ENCODE measurements at places on chromosomes 2 and 18. TPM values are rescaled to one million over a fixed set of nuclear protein-coding genes. Genes with fewer than 3 reads are reported as not detected.

PTGR3 gene
- 20.8 TPM for total RNA-seq

PTPRM gene
- 44.8 TPM for total RNA-seq

C1QL2 gene
- not detected for total RNA-seq

AGAP1 gene
- 16.8 TPM for total RNA-seq

ALPG gene
- not detected for total RNA-seq

TXNDC2 gene
- not detected for total RNA-seq

SELENOI gene
- 36.6 TPM for total RNA-seq

LINC00305 gene
- not detected for total RNA-seq

ITGA4 gene
- 237 TPM for total RNA-seq

SP140 gene
- 67.2 TPM for total RNA-seq

LOXHD1 gene
- 0.30 TPM for total RNA-seq

UGT1A8 gene
- total RNA-seq = not detected

FAM124B gene
- total RNA-seq = 3.3 TPM

ADCYAP1 gene
- not detected for total RNA-seq

GRCh38 chr2:23859983-23860382, 66.9 kb downstream of the ATAD2B start:
- H3K27ac ChIP-seq = no peak overlapping the region
- H3K4me1 ChIP-seq = peaks cover 2% of the 10 kb centered on the region
- no peaks in the 10 kb centered on the region for H3K27me3 ChIP-seq
- peaks cover 7% of the 10 kb centered on the region for H3K36me3 ChIP-seq

DNA sequence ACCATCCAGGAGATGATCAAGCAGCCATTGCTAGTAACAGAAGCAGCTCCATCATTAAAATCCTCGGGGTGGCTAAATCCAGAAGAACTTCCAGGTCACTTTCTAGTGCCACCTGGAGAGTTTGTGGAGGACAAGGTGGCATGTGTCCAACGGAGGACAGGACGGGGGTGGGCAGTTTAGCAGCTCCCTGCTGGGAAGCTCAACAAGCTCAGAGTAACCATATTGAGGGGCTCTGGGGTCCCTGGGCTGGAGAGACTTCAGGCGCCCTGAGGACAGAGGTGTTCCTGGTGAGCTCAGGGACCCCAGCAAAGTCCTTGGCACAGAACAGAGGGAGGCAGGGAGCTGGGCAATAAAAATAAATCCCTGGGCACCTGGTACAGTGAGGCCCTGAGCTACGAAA, 140.0 kb upstream of the FHL2 start:
- DNase-seq = no peak
- H3K36me3 ChIP-seq = peaks cover 4% of the 10 kb centered on the region
- no peak overlapping the region for H3K27ac ChIP-seq
- peaks cover 2% of the 10 kb centered on the region for H3K4me1 ChIP-seq
- H3K27me3 ChIP-seq = peaks cover 36% of the 10 kb centered on the region

- H3K27ac ChIP-seq = no peak overlapping the region
- no peaks in the 10 kb centered on the region for H3K27me3 ChIP-seq
- H3K4me1 ChIP-seq = peaks cover 4% of the 10 kb centered on the region
- H3K36me3 ChIP-seq = no peaks in the 10 kb centered on the region
- DNase-seq = no peak
These were observed 33.7 kb upstream of the NPAS2 start for GRCh38 chr2:100786297-100786658.

DNA sequence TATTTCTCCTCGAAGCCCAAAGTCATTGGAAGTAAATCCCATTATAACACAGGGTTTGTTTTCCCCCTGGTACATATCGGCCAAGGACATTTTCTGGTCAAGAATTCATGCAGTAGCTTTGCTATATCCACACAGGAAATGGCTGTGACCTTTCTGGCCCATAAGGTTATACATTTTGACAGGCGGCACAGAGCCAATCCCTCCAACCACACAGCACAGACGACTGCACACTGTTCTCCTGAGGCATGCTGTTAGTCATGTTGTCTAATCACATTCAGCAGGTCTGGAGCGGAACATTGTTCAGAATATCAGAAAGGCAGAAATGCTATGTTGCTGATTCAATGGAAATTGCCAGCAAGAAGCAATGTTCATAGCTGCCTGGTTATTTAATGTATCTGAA, 742.3 kb upstream of the SLC8A1 start:
- no peak overlapping the region for H3K27ac ChIP-seq
- H3K36me3 ChIP-seq = no peaks in the 10 kb centered on the region
- no peak overlapping the region for H3K4me3 ChIP-seq
- H3K27me3 ChIP-seq = no peaks in the 10 kb centered on the region
- no peak for DNase-seq

DNA sequence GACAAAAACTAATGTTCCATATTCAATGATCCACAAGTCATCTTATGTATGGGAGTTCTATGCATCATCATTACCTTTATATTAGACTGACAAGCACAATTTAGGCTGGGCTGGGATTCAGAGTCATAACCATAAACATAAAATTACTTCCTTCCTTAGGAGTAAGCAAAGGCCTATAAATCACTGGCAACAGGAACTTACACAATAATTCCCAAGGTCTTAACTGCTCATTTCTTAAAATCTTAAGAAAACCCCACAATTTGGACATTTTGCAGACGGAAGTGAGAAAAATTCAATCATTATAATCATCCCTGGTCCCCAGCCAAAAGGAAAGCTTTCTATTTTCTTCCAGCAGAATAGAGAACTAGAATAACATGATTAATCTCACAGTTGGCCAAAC, 232.3 kb downstream of the DYM start:
- H3K4me1 ChIP-seq = peaks cover 23% of the 10 kb centered on the region
- peak overlapping the region; percentile 84 for H3K27ac ChIP-seq
- peaks cover 3% of the 10 kb centered on the region for H3K36me3 ChIP-seq
- no peaks in the 10 kb centered on the region for H3K27me3 ChIP-seq
- H3K4me3 ChIP-seq = peak overlapping the region; percentile 71
- DNase-seq = no peak

DNA sequence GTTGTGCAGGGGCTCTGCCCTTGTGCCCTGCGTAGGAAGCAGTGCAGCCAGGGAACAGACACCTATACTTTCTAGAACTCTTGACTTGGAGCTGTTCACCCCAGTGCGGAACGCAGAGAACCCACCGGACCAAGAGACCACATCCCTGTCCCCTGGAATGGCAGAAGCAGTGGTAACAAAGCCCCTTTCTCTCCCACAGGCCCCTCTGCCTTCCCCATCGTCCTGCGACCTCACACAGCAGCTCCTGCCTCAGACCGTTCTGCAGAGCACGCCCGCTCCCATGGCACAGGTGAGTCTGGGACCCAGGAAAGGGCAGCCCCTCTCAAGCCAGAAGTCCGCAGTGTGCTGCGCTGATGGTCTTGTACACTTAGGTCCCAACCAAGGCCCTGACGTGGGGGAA, 24.6 kb upstream of the RPL31 start:
- no peaks in the 10 kb centered on the region for H3K27me3 ChIP-seq
- no peaks in the 10 kb centered on the region for H3K36me3 ChIP-seq
- H3K27ac ChIP-seq = no peak overlapping the region
- peaks cover 2% of the 10 kb centered on the region for H3K4me1 ChIP-seq
- no peak overlapping the region for H3K4me3 ChIP-seq

- H3K4me3 ChIP-seq = peak overlapping the region; percentile 76
- peak overlapping the region; percentile 90 for H3K27ac ChIP-seq
- H3K36me3 ChIP-seq = peaks cover 5% of the 10 kb centered on the region
- H3K27me3 ChIP-seq = no peaks in the 10 kb centered on the region
These were observed 134.8 kb downstream of the EIPR1 start for GRCh38 chr2:3242747-3243369.

- peaks cover 44% of the 10 kb centered on the region for H3K27me3 ChIP-seq
- no peak for DNase-seq
- H3K36me3 ChIP-seq = no peaks in the 10 kb centered on the region
- no peak overlapping the region for H3K27ac ChIP-seq
- H3K4me1 ChIP-seq = no peaks in the 10 kb centered on the region
- no peak overlapping the region for H3K4me3 ChIP-seq
These were observed 95.5 kb downstream of the ACKR3 start for GRCh38 chr2:236665101-236665500.

- no peak overlapping the region for H3K4me3 ChIP-seq
- H3K27me3 ChIP-seq = no peaks in the 10 kb centered on the region
- no peak for DNase-seq
- H3K4me1 ChIP-seq = peaks cover 15% of the 10 kb centered on the region
- H3K36me3 ChIP-seq = peaks cover 31% of the 10 kb centered on the region
These were observed 73.4 kb downstream of the CCDC93 start for GRCh38 chr2:117940436-117940835.

- peaks cover 29% of the 10 kb centered on the region for H3K4me1 ChIP-seq
- peak overlapping the region; percentile 57 for H3K27ac ChIP-seq
- DNase-seq = no peak
- no peaks in the 10 kb centered on the region for H3K27me3 ChIP-seq
- no peak overlapping the region for H3K4me3 ChIP-seq
- H3K36me3 ChIP-seq = peaks cover 2% of the 10 kb centered on the region
These were observed 41.4 kb upstream of the RNU4ATAC start for GRCh38 chr2:121489284-121489683.

DNA sequence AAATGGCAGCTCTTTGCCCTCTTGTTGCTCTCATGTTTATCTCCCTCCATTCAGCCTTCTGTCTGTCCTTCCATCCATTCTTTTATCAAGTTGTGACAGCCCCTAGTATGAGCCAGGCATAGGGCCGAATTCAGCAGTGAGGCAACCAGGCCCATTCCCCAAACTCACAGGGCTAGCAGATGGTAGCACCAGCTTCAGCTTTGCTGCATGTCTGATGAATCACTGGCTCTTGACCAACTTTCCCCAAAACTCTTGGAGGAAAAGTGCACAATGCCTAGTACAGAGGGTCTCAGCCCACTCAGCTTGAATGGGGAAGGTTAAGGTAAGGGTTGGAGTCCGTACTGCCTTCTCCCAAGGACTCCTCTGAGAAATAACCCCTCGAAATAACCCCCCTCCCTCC, 35.7 kb downstream of the NPAS2 start:
- no peaks in the 10 kb centered on the region for H3K36me3 ChIP-seq
- no peak overlapping the region for H3K4me3 ChIP-seq

GRCh38 chr2:240419723-240420122, 15.7 kb upstream of the GPC1 start:
- H3K27ac ChIP-seq = no peak overlapping the region
- no peaks in the 10 kb centered on the region for H3K4me1 ChIP-seq
- DNase-seq = no peak
- no peaks in the 10 kb centered on the region for H3K27me3 ChIP-seq
- no peak overlapping the region for H3K4me3 ChIP-seq

GRCh38 chr18:28125051-28125450, 51.9 kb downstream of the CDH2 start:
- no peak for DNase-seq
- no peaks in the 10 kb centered on the region for H3K27me3 ChIP-seq
- H3K27ac ChIP-seq = no peak overlapping the region
- H3K4me3 ChIP-seq = no peak overlapping the region

- H3K4me1 ChIP-seq = peaks cover 64% of the 10 kb centered on the region
- no peaks in the 10 kb centered on the region for H3K27me3 ChIP-seq
- DNase-seq = no peak
- peak overlapping the region; percentile 76 for H3K4me3 ChIP-seq
These were observed 19.2 kb upstream of the TANK start for GRCh38 chr2:161141033-161141432.

DNA sequence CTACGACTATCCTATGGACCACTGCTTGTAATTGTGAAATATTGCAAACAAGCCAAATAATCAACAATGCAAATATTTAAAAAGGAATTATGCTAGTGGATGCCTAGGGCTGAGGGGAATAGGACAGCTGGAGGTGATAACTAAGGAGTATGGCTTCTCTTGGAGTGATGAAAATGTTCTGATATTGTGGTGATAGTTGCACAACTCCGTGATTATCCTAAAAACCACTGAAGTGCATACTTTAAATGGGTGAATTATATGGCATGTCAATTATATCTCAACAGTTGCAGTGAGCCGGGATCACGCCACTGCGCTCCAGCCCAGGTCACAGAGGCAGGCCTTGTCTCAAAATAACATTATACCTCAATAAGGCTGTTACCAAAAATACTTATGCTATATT, 125.1 kb upstream of the SH3BP4 start:
- no peak for DNase-seq
- no peak overlapping the region for H3K27ac ChIP-seq
- H3K4me1 ChIP-seq = no peaks in the 10 kb centered on the region
- H3K4me3 ChIP-seq = no peak overlapping the region
- H3K36me3 ChIP-seq = no peaks in the 10 kb centered on the region
- H3K27me3 ChIP-seq = peaks cover 14% of the 10 kb centered on the region

DNA sequence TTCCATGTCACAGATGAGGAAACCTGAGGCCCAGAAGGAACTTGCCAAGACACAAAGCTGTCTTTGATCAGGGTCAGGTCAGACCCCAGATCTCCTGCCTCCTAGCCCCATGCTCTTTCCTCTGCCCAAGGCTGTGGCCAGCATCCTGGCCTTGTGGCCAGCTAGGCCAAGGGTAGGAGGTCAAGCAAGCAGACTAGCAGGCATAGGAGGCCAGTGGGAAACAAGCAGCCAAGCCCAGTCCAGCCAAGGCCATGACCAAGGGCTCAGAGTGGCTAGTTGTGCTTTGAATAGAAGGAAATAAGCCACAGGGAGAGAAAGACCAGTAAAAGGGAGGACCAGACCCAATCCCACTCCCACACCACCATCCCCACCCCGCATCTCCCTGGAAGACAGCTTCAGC, 30.4 kb downstream of the KCNK3 start:
- no peaks in the 10 kb centered on the region for H3K36me3 ChIP-seq
- H3K4me3 ChIP-seq = no peak overlapping the region
- no peak overlapping the region for H3K27ac ChIP-seq
- H3K4me1 ChIP-seq = peaks cover 3% of the 10 kb centered on the region
- H3K27me3 ChIP-seq = peaks cover 28% of the 10 kb centered on the region
